Stimulated activated CD8-positive, alpha-beta memory T cell treated with anti-CD3 and anti-CD28 coated beads, Interleukin-4, amount 100 ng/mL, for 24 hours (primary cell): ENCODE measurements at places on chromosomes 11 and 22.

GRCh38 chr11:68343761-68344256, 31.4 kb downstream of the LRP5 start:
- DNase-seq: no peak

- DNase-seq: no peak
Observed at GRCh38 chr11:114275280-114275679, 20.9 kb upstream of the NNMT start.

GRCh38 chr11:108857382-108857781, 192.5 kb downstream of the DDX10 start:
- DNase-seq: no peak

DNA sequence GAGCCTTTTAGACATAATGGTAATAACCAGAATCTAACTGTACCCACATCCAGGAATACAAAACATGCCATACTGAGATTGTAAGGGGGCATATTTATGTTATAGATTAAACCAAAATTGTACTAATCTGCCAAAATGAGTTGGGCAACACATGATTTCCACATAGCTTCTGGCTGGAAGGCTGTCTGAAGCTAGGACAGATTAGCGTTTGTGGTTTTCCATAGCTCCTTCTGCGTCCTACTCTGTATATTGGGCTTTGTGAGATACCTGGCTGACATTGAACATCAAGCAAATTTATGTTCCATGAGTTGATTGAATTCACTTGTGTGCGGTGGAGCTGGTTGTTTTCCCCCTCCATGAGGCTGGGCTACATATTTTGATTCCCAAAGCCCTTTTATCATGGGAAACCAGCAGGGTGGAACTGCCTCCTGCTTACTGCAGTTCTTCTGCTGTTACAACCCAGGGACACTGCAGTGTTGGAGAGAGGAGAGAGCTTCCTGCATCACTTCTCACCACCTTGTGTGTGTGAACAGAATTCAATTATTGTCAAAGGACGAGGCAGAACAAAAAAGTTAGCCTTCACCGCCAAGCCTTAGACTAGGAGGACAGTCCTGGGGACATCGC, 114.9 kb downstream of the C11orf91 start:
- no peak for DNase-seq

- no peak for DNase-seq
Observed at GRCh38 chr11:93034031-93034722, 64.7 kb downstream of the MTNR1B start.
